ENCODE measurements at places on chromosomes 11 and 22.
A peak's percentile ranks its signal among the peaks of the same experiment; 100 is the strongest.

DNA sequence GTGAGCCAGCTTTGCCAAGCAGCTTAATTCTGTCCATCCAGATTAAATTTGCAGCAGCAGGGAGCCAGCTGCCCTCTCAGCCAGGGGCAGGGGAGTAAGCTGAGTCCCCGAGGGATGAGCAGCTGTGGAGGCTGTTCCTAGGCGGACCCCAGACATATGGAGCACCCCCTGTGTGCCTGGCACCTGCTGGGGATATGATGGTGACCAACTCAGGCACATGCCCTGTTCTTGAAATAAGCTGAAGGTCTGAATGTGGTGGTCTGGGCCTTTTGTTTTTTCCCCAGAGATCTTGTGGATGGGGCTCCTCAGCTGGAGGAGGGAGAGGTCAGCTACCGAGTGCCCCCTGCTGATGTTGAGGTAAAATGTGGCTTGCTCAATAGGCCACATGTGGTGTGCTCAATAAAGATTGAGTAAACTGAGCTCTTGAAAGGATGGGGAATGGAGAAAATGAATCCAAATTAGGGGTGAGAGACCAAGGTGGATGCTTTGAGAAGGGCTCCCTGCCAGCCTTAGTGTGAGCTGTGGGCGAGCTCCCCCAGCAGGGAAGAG is 103.3 kb upstream of the NNMT start:
- ATAC-seq = no peak

GRCh38 chr11:60420015-60420414 is 9.4 kb upstream of the MS4A5 start:
- ATAC-seq = no peak

DNA sequence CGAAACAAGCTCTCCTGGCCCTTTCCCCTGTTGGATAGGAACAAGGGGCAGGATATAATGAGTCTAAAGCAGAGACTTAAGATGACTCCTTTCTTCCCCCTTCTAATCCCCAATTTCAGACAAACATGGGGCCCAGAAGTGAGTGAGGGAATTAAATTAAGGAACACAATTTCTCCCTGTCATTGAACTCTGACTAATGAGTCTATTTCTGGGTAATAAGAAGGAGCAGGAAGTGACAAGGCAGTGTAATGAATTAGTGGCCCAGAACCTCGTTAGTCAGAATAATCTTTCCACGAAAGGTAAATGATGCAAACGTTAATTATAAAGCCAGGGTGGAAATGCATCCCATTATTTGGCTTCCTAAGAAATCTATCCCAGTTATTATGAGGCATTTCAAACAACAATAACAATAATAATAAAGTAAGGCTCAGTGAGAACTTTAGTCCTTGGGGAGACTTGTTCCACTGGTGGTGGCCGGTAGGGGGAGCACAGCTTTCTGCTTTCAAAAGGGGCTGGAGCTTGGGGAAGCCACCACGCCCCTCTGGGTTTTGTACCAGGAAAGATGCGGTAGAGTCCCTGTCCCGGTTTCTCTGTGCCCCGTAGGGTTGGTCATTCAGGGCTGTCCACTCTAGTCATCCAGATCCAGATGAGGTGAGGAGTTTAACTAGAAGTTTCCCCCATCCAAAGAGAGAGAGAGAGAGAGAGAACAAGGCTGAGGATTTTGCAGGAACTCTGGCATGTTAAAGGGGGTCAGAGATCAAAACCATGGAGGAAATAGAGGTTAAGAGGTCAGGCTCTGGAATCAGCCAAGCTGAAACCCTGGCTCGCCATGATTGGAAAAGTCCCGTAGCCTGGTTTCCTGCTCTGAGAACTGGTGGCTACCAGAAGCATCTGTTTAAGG is 298.3 kb downstream of the NTM start:
- ATAC-seq = peak; percentile 58

- ATAC-seq = no peak
Measured at GRCh38 chr11:3833449-3833848, 7.3 kb downstream of the RHOG start.

GRCh38 chr11:40921246-40921645 is 538.2 kb downstream of the LRRC4C start:
- no peak for ATAC-seq

DNA sequence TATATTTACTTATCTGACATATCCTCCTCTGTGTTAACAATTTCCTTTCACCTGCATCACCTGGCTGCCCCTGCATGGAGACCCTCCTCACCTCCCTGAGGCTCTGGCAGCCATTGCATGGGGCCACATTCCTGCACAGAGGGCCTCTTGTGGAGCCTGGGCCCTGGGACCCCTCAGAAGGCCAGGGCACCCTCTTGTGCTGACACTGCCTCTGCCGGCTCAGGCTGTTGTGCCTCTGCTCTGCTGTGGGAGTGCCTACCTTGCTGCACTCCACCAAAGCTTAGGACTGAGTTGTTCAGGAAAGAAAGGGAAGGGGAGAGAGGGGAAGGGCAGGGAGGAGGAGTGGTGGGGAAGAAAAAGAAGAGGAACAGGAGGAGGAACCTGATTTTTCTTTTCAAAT is 194.5 kb downstream of the ADAMTS15 start:
- no peak for ATAC-seq

GRCh38 chr11:14703731-14704130 is 60.1 kb downstream of the PDE3B start:
- ATAC-seq = no peak

- no peak for ATAC-seq
Measured at GRCh38 chr22:19810381-19811201, 44.1 kb downstream of the GNB1L start.

DNA sequence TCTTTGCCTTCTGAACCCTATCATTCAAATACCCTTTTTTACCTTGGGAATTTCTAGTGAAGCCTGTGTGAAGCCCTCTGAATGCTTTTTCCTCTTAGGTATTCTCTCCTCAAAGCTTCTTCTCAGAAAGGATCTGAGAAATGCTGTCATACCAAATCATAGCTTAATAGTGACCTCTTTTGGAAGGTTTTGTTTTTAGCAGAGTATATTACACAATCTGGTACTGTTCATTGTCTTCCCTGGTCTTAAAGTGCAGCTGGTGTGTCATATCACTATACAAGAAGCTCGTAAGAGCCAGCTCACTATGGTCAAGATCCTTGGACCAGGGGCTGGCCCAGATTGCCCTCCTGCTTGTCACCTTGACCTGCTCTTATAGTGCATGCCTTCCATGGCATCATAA is 204.4 kb upstream of the ANO5 start:
- no peak for ATAC-seq

DNA sequence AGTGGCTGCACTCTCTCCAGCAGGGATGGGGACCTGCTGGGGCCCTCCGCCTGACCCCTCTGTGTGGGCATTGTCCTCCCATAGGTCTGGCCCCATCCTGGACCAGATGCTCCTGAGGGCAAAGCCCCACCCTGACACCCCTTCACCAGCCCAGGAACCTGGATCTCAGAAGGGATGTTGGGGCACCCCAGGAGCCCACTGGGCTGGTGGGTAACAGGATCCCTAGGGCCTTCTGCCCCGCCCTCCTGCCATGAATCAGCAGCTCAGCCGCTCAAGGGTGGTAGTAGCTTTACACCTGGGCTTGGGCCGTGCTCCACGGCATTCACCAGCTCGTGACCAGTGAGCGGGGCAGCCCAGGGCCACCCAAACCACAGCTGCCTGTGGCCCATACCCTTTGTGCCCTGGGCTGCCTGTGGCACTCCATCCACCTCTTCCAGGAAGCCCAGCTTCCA is 1.0 kb upstream of the MAPK12 start:
- peak; percentile 21 for ATAC-seq

GRCh38 chr11:64593156-64594105 is 2.4 kb downstream of the SLC22A12 start:
- ATAC-seq = peak; percentile 9

GRCh38 chr11:93025558-93026255 is 56.3 kb downstream of the MTNR1B start:
- ATAC-seq = no peak

GRCh38 chr22:32473388-32473952 is 1.1 kb upstream of the FBXO7 start:
- no peak for ATAC-seq

DNA sequence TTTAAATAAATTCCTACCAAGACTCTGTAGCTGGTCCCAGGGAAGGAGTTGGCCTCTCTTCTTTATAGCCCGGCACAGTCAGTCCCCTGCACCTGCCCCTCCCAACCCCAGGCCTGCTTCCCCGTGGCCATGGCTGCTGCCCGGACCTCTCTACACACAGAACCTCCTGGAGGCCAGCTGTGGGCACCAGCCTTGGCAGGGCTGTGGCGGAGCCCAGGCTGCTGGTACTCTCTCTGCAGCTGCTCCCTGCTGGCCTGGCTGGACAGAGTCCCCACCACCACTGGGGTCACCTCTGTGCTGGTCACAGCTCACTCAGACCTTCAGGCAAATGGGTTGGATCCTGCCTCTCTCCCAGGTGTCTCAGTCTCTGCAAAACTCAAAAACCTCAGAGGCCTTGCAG is 69.3 kb downstream of the LRP5 start:
- ATAC-seq = no peak

DNA sequence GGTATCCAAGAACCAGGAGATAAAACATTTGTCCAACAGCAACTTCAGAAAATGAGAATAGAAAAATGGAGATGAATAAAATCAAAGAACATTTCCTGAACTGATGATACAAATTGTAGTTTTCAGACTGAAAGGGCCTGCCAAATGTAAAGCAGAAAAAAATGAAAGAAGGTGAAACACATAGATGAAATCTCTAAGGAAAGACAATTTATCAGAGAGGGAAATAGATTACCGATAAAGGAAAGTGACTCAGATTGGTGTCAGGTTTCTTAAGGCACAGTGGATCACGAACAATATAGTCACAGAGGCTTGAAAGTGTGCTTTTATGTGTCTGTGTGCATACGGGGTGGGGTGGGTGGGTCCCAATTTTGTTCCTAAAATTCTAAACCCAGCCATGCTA is 4.1 kb upstream of the STT3A start:
- no peak for ATAC-seq

GRCh38 chr11:118201966-118202365 is 22.8 kb downstream of the JAML start:
- ATAC-seq = no peak

DNA sequence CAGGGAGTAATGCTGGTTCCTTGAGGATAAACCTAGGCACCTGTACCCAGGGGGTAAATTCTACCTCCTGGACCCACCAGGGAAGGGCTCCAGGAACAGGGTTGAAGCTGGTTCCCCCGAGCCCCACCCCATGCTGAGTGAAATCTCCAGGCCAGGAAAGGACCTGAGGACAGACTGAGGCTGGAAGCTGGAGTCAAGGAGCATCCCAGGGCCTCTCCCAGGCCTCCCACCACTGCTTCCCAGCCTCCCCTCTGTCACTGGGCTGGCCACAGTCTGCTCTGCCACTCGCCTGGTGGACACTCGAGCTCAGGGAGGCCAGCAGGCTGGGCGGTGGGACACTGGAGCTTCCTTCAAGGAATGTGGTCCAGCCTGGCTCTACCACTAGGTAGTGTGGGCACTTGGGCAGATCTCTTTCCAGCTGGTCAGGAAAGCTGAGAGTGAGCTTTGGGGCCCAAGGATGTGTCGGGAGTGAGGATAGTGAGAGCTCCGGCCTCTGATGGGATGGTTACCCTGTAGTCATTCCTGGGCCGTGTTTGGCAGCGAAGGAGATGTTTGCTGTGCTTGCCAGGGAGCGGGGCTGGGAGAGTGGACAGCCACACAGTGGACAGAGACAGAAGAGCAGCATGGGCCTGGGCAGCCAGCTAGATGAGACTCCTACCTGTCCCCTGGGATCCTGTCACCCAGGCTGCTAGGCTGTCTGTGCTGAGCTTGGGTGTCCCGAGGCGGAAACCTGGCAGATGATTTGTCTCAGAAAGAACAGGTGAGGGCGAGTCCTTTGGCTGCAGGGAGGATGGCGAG is 3.4 kb downstream of the OVOL1 start:
- no peak for ATAC-seq

DNA sequence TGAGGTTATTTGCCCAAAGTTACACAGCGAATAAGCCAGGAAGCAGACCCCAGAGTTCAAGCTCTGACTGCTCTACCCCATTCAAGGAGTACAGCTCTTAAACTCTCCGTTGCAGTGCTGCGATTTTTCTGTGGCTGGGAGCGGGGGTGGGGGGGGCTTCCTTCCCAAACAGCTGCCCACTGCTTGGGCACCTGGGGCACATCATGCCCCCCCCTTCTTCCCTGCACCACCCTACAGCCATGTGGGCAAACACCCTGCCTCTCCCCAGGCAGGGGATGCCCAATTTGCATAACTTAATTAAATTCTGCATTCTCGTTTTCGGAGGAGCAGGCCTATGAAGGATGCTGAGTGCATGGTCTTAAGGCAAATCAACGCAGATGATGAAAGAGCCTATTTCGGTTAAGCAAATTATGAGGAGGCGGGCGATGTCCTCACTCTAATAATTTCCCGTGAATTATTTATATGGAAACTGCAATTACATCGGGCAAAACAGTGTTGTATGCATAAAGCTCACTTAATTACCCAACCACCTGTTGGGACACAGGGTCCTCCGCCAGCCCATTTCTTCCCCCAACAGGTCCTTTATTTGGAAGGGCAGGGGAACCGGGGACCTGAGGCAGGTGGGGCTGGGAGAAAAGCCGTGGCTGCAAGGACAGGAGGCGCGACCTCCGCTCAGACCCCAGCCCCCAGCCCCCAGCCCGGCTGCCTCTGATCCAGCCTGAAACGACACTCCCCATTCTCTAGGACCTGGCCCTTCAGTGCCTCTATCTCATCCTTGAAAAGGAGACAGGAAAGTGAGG is 610.5 kb downstream of the BUD13 start:
- ATAC-seq = no peak

- ATAC-seq = no peak
Measured at GRCh38 chr11:78345450-78345849, 72.2 kb downstream of the GAB2 start.

- ATAC-seq = no peak
Measured at GRCh38 chr22:44133161-44133560, 47.6 kb upstream of the PARVG start.

- peak; percentile 13 for ATAC-seq
Measured at GRCh38 chr11:81744336-81745116, 989.1 kb downstream of the FAM181B start.

- ATAC-seq = no peak
Measured at GRCh38 chr11:75083217-75083605, 13.5 kb downstream of the OR2AT4 start.

GRCh38 chr22:38041760-38042487 is 15.3 kb upstream of the PICK1 start:
- no peak for ATAC-seq

DNA sequence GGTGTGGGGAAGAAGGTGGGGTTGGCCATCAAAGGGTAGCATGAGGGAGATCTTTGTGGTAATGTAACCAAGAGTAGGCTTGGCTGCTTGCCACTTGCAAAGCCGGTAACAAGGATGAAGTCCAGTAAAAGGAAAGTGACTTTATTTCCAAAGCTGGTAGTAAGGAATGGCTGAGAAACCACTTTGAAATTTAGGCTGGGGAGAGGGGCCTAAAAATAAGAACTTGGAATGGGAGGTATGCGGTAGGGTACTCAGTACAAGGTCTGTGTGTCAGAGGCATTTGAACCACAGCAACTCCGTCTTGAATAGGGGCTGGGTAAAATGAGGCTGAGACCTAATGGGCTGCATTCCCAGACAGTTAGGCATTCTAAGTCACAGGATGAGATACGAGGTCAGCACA is 216.0 kb upstream of the ISX start:
- ATAC-seq = no peak

GRCh38 chr22:17871726-17872458 is 97.6 kb upstream of the BID start:
- ATAC-seq = peak; percentile 36
